CD4-positive, alpha-beta T cell (primary cell): ENCODE measurements at places on chromosomes 7 and 10.

- DNase-seq, result no peak
Observed at GRCh38 chr7:98930921-98931320, 52.6 kb downstream of the TRRAP start.

GRCh38 chr7:15370441-15370840 lies 191.4 kb downstream of the AGMO start:
- no peak for DNase-seq

DNA sequence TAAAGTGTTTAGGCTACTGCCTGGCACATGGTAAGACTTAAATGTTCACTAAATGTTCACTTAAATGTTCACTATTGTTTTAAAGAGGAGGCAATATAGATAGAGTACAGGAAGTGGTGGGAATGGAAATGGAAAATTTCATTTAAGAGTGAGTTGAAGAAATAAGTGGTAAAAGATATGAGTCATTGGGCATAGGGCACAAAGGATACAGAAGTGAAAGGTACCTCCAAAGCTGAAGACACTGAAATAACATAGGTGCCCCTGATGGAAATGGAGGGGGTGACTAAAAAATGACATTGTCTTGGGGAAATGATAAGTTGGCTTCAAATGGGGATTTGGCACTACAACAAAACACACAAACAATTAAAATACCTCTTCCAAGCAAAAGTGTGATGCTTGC lies 5.2 kb upstream of the FRA10AC1 start:
- DNase-seq, result no peak

GRCh38 chr10:126667568-126667967 lies 2.9 kb downstream of the C10orf90 start:
- no peak for DNase-seq

DNA sequence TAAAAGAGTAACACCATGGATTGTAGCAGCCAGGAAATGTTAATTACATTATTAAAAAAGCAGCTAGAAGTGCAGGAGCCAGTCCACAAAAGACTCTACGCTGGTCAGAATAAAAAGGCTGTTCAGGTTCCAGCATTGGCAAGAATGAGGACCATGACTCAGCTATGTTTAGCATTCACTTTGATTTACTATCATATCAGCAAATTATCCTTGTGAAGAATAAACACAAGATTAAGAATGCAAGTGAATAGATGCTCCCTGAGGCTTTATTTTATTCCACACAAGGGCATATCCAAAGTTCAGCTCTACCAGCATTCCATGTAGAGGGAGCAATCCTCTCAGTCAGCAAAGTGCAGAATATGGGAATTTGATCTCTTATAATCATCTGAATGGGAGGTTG lies 13.6 kb downstream of the DGKB start:
- DNase-seq, result no peak

DNA sequence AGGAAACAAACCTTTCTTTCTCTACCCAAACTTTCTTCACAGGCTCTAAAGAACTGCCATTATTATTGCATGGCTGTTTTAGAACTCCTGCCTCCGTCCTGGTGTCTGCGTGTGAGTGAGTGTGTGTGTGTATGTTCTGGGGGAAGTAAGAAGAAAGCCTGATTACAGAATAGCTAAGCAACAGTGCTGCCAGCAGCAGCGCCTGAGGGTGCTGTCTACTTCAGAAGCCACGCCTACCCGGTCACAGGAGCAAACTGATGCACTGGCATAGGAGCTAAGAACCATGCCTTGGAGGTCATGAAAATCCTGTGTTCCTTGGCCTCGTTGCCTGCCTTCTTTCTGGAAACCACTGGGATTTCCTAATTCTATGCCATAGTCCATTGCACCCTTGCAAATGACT lies 25.2 kb downstream of the LIPK start:
- no peak for DNase-seq

DNA sequence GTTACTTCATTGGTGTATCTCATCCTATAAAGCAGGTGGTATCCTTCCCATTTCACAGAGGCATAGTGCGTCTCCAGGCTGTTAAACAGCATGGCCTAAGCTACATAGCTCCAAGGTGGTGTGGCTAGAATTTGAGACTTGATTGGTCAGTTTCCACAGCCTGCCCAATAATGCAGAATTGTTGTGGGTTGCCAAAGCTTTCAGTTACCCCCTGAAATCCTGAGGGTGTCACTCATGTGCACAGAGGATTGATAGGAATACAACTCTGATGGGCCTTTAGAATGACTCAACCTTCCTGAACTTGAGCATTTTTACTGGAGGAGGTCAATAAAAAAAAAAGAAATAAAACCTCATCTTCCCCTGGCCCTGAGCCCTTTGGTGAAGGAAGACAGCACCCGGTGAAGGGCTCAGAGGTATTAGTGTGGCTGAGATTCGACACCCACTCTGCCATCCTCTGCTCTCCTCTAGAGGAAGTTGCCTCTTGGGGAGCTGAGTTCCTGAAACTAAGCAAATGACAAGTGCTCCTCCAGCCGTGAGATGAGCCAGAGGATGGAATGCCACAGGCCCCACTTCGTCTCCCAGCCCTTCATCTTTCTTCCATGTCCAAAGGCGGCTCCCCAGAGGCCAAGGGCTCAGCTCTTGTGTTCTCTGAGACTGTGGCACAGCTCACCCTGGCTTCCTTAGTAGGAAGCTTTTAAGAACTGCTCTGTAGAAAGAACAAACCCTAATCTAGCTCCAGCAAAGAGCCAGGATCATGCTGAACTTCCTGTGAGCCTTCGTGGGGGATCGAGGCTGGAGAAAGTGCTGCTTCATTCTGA lies 1.0 kb downstream of the ACSL5 start:
- DNase-seq, result no peak

- no peak for DNase-seq
Observed at GRCh38 chr7:142153400-142153799, 41.9 kb downstream of the MGAM2 start.

DNA sequence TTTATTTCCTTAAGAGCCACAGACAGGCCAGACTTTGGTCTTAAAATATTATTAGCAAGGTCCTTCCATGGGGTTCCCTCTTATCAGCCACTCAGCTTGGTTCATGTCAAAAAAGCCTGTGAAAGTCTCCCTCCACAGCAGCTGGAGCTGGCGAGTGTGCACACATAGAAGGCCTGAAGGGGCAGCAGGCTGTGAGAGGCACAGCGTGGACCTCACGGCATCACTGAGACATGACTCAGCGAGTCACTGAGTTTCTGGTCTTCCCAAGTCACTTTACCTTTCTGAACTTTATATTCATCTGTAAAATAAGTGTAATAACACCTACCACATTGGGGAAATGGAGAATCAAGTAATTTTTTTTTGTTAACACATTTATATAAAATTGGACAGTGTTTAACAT lies 8.7 kb downstream of the TAF3 start:
- DNase-seq, result no peak

- no peak for DNase-seq
Observed at GRCh38 chr10:84088626-84089025, 50.7 kb upstream of the GHITM start.

- DNase-seq, result peak; percentile 3
Observed at GRCh38 chr10:113680190-113681111, 739 bp downstream of the CASP7 start.

DNA sequence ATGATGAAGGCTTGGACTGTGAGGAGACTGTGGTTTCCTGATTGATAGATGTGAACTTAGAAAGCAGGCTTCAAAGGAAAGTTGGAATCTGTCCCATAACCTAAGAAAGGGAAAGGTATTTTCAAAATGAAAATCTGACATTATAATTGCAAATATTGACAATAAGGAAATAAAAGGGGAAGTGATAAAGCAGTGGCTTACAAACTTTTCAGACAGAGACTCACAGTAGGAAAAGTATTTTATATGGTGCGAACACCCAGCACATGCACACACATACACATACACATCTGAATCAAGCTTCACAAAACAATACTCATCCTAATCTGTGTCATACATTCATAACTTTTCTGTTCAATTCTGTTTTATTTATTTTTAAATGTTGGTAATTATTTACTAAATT lies 4.8 kb downstream of the PON1 start:
- no peak for DNase-seq

- no peak for DNase-seq
Observed at GRCh38 chr10:88157981-88158465, 294.6 kb downstream of the PTEN start.

- DNase-seq, result no peak
Observed at GRCh38 chr7:116702046-116702785, 30.2 kb downstream of the MET start.

GRCh38 chr10:96834120-96834519 lies 2.0 kb downstream of the LCOR start:
- DNase-seq, result no peak

GRCh38 chr7:123431075-123431614 lies 103.2 kb downstream of the IQUB start:
- no peak for DNase-seq

DNA sequence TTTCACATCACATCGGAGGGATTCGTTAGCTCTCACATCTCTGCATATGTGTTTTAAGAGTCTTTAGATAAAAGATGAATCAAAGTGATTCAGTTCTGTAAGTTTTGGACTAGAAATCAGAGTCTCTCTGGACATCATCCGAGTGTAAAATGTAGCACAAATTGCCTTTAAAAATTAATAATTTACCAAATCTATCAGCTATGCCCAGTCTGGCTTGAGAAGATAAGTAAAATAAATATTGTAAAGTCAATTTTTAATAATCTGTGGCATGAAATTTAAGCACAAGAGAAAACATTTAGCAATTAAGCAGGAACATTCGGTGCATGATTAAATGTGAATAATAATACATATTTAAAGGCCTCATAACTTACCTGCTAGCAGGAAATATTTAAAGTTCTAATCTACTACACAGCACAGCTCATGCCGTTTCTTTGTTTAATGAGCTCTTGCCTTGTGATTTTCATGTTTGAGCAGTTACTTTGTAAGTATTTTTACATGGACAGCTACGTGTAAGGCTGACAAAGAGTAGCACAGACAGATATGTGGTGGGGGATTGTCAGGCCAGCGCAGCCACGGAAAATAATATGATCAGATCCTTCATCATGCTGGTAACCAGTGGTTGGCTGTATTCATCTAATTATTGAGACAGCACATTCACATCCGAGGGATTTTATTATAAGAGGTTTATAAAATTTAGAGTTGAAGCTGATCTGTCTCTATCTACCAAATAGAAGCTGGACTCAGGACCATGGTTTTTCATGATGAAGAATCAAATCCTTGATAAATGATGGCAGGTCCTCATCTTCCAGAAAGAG lies 317.3 kb downstream of the ADARB2 start:
- no peak for DNase-seq

DNA sequence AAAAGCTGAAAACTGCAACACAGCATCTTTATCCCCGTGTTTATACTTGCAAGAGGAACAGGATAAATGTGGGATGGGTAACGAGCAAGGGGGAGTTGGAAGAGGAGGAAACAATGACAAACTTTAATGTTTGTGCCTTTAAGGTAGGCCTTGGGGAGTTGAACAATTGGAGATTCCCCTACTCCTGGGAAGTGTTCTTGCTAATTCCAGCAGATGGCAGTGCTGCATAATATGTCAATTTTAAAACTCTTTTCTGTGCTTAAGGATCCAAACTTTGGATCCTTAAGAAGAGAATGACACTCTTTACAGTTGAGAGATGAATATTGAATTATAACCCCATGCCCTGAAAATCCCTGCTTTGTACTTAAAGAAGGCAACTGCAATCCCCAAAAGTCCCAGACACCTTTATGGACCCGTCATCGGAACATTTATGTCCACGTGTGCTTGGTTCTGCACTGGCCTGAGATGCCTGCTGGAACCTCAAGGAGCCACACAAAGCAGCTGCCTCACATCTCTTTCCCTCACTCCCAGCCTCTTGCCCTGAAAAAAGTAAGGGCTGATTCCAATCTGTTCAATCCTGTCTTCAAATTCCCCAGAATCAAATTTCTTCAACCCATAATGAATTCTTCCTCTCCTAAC lies 12.0 kb downstream of the IFIT5 start:
- DNase-seq, result no peak
